CD4-positive, alpha-beta memory T cell (primary cell): ENCODE measurements at places on chromosomes 13 and 19. TPM values are rescaled to one million over a fixed set of nuclear protein-coding genes. Genes with fewer than 3 reads are reported as not detected.
A peak's percentile ranks its signal among the peaks of the same experiment; 100 is the strongest.

DNA sequence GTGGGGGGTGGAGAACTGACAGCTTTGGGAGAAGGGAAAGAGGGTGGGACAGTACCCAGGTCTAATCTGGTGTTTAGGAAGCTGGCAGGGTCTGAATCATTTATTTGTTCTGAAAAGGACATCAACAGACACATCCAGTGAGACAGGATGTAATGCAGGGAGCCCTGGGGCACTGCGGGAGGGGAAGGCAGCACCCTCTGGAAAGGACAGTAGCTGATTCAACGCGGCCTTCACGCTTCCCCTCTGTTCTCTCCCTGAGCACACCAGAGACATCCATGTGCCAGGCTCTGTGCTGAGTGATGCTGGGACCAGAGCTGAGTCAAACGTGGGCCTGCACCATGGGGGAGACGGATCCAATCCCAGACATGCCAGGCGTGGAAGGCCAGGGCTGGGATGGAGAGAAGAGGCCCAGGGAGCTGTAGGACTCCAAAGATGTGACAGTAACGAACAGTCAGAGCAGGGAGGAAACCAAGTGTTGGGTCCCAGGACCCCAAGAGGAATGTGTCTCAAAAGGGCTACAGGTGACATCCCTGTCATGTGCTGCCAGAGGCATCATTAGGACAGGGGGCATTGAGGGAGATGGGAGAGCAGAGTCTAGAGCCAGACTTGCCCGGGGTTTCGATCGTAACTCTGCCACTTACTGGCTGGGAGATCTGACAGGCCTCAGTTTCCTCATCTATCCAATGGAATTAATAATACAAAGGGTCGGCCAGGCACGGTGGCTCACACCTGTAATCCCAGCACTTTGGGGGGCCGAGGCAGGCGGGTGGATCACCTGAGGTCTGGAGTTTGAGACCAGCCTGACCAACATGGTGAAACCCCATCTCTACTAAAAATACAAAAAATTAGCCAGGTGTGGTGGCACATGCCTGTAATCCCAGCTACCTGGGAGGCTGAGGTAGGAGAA is 1.7 kb downstream of the ETFB start:
- H3K36me3 ChIP-seq: no peaks in the 10 kb centered on the region
- H3K27ac ChIP-seq: no peak overlapping the region
- no peaks in the 10 kb centered on the region for H3K27me3 ChIP-seq
- H3K4me3 ChIP-seq: no peak overlapping the region
- no peak for DNase-seq

DNA sequence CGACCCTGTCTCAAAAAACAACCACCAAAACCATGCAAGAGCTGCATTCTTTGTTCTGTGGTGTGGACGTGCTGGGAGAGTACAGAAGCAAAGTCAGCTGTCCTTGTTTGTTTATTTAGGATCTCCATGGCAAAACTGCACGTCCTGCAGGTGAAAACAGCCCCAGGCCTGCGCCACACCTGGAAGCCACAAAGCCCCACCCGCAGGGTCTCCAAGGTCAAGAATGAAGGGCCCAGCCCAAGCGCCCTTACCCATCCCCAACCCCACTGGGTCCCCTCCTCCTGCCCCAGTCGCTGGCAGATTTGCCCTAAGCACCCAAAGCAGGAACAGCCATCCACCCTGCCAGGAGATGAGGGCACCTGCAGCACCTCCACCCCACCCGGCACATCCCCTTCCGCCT is 10.5 kb downstream of the MBD3 start:
- H3K27me3 ChIP-seq: no peaks in the 10 kb centered on the region
- peaks cover 15% of the 10 kb centered on the region for H3K36me3 ChIP-seq
- DNase-seq: no peak
- no peaks in the 10 kb centered on the region for H3K4me1 ChIP-seq
- H3K27ac ChIP-seq: no peak overlapping the region
- H3K4me3 ChIP-seq: no peak overlapping the region

- no peaks in the 10 kb centered on the region for H3K36me3 ChIP-seq
- no peak overlapping the region for H3K27ac ChIP-seq
- no peaks in the 10 kb centered on the region for H3K4me1 ChIP-seq
- no peak overlapping the region for H3K4me3 ChIP-seq
- no peak for DNase-seq
- H3K27me3 ChIP-seq: no peaks in the 10 kb centered on the region
These were observed 42.6 kb upstream of the CBY2 start for GRCh38 chr13:45659536-45659935.

DNA sequence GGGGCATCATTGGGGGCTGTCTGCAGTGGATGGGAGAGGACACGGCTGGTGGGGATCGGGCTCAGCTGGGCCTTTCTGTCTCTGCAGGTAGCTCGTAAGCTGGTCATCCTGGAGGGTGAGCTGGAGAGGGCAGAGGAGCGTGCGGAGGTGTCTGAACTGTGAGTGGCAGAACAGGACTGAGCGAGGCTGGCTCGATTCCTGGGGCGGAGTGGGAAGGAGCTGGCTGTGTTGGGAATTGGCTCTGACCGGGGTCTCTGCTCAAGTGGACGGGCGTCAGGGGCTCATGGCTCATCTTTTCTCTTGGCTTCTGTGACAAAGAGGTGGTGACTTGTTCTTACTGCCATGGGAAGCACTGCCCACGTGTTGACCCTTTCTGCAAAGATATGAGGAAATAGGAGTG is 11.6 kb downstream of the TPM4 start:
- no peak for DNase-seq
- H3K36me3 ChIP-seq: peaks cover 79% of the 10 kb centered on the region
- H3K27me3 ChIP-seq: no peaks in the 10 kb centered on the region
- no peak overlapping the region for H3K27ac ChIP-seq
- no peak overlapping the region for H3K4me3 ChIP-seq

DNA sequence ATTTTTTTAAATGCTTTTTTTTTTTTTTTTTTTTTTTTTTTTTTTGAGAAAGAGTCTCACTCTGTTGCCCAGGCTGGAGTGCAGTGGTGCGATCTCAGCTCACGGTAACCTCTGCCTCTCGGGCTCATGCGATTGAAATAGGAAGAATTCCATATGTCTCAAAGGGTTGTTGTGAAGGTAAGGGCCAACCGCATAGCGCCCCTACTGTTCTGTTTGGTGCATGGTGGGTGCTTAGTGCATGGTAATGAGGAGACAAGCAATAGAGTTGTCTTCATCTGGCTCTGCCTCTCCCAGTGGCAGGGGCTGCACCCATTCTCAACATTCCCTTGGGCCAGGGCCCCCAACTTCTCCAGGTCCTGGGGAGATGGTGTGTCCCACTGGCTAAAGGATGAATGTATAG is 68.7 kb downstream of the RASL11A start:
- DNase-seq: peak; percentile 29
- no peaks in the 10 kb centered on the region for H3K27me3 ChIP-seq
- H3K4me3 ChIP-seq: no peak overlapping the region
- H3K27ac ChIP-seq: no peak overlapping the region
- no peaks in the 10 kb centered on the region for H3K36me3 ChIP-seq

- DNase-seq: no peak
- H3K27ac ChIP-seq: no peak overlapping the region
- no peak overlapping the region for H3K4me3 ChIP-seq
These were observed 9.8 kb downstream of the ELSPBP1 start for GRCh38 chr19:48004236-48004635.

GRCh38 chr13:76129305-76130000 is 493.3 kb downstream of the LMO7 start:
- no peaks in the 10 kb centered on the region for H3K27me3 ChIP-seq
- no peaks in the 10 kb centered on the region for H3K36me3 ChIP-seq
- DNase-seq: no peak
- no peak overlapping the region for H3K4me3 ChIP-seq

- H3K27ac ChIP-seq: no peak overlapping the region
- H3K4me1 ChIP-seq: peaks cover 36% of the 10 kb centered on the region
- DNase-seq: no peak
- no peak overlapping the region for H3K4me3 ChIP-seq
- peaks cover 72% of the 10 kb centered on the region for H3K36me3 ChIP-seq
These were observed 16.7 kb downstream of the PRAM1 start for GRCh38 chr19:8485561-8486371.

DNA sequence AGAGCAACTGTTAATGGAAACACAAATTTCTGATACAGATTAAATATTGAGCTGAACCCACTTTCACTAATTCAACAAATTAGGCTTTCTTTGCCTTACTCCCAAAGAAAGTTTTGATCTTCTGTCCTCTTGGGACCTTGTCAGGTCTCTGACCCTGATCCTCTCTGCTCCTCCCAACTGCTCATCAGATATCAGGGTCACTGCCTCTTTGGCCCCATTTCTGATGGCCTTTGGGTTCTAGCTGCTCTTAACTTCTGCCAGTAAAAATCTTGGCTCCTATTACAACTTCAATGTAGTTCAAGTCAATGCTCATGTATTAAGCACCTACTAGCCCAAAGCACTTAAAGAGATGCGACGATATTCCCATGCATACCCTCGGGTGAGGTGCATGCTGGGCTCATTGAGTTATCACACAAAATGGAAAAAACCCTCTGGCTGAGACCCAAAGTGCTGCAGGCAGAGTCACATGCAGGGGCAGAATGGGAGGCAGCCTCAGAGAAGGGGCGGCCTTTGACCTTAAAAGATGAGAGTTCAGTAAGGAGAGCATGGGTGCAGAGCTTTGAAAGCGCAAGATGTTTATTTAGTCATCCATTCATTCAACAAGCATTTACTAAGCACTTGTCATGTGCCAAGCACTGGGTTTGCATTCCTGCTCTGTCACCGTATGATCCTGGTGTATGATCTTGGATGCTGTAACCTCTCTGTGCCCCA is 183.4 kb downstream of the USP12 start:
- H3K27ac ChIP-seq: no peak overlapping the region
- H3K27me3 ChIP-seq: no peaks in the 10 kb centered on the region
- no peak for DNase-seq

DNA sequence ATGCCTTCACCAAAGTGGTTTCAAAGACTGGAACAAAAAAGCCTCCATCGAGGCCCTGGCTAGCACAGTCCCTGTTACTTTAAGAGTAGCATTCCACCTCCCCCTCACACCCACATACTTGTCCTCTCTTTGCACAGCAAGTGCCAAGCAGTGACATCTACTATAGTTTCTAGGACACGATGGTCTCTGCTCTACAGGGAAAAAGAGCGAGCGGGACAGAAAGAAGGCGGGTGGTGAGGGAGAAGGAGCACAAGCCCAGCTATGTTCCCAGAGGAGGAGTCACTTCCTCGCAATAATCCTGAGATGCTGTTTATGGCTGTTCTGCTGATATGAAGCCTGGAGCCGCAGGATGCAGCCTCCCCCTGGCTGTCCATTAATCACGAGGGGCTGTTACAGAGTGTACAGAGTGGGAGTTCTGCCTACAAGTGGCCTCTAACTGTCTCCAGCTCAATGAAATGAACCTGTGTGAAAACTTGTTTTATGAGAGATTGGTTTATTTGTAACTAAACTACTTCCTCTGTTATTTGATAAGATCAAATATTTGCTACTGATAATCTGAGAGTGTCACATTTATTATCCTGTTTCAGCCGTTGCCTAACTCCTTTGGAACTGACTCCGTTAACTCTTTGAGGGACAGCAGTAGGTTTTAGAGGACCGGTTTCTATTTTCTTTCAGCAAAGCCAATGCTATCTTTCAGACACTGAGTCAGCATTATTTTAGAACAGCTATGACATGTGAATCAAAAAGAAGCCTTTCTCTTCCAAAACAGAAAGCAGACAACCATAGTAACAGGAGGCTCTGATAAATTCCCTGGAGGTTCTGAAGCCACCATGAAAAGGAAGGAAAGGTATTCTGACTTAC is 208.0 kb downstream of the SPRY2 start:
- H3K36me3 ChIP-seq: no peaks in the 10 kb centered on the region
- H3K4me3 ChIP-seq: no peak overlapping the region
- DNase-seq: no peak
- H3K27ac ChIP-seq: no peak overlapping the region
- H3K27me3 ChIP-seq: no peaks in the 10 kb centered on the region

DNA sequence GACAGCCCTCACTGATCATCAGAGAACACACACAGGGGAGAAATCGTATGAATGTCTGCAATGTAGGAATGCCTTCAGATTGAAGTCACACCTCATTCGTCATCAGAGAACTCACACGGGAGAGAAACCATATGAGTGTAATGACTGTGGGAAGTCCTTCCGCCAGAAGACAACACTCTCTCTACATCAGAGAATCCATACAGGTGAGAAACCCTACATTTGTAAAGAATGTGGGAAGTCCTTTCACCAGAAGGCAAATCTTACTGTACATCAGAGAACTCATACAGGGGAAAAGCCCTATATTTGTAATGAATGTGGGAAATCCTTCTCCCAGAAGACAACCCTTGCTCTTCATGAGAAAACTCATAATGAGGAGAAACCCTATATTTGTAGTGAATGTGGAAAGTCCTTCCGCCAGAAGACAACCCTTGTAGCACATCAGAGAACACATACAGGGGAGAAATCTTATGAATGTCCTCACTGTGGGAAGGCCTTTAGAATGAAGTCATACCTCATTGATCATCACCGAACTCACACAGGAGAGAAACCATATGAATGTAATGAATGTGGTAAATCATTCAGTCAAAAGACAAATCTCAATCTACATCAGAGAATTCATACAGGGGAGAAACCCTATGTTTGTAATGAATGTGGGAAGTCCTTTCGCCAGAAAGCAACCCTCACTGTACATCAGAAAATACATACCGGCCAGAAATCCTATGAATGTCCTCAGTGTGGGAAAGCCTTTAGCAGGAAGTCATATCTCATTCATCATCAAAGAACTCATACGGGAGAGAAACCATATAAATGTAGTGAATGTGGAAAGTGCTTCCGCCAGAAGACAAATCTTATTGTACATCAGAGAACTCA is 32.5 kb downstream of the ZNF567 start:
- H3K36me3 ChIP-seq: peaks cover 36% of the 10 kb centered on the region
- no peak for DNase-seq
- no peaks in the 10 kb centered on the region for H3K27me3 ChIP-seq
- H3K4me1 ChIP-seq: no peaks in the 10 kb centered on the region

- no peak overlapping the region for H3K4me3 ChIP-seq
- no peaks in the 10 kb centered on the region for H3K4me1 ChIP-seq
- H3K36me3 ChIP-seq: no peaks in the 10 kb centered on the region
- H3K27ac ChIP-seq: no peak overlapping the region
These were observed 703.3 kb upstream of the ARGLU1 start for GRCh38 chr13:107271227-107271626.

DNA sequence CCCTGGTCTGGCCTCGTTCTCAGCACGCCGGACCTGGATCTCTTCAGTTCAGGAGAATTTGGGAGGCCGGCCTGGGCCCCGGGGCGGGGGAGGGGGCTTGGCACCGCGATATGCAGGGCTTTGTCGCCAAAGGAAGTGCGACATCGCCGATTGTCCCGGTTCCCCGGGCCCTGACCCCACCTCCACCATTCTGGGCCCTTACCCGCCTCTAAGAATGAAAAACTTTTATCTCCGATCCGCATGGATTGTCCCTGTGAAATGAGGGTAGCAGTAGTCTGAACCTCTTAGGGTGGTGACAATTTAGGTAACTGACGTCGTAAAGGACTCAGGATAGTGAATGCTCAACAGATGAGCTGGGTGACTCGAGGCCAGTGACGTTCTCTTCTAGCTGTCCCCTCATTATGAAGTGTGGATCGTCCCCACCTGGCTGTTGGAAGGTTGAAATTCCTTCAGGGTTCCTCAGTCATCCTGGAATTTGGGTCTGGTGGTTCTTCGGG is 650 bp downstream of the DDA1 start:
- peak; percentile 44 for DNase-seq
- peak overlapping the region; percentile 82 for H3K27ac ChIP-seq
- H3K36me3 ChIP-seq: peaks cover 22% of the 10 kb centered on the region
- peaks cover 45% of the 10 kb centered on the region for H3K4me1 ChIP-seq
- no peaks in the 10 kb centered on the region for H3K27me3 ChIP-seq

Gene HSD11B1L
- 3.5 TPM for total RNA-seq

Gene ZNF324B
- total RNA-seq: 13.1 TPM
